ENCODE measurements at places on chromosomes 4 and X. TPM values are rescaled to one million over a fixed set of nuclear protein-coding genes. Genes with fewer than 3 reads are reported as not detected.

DNA sequence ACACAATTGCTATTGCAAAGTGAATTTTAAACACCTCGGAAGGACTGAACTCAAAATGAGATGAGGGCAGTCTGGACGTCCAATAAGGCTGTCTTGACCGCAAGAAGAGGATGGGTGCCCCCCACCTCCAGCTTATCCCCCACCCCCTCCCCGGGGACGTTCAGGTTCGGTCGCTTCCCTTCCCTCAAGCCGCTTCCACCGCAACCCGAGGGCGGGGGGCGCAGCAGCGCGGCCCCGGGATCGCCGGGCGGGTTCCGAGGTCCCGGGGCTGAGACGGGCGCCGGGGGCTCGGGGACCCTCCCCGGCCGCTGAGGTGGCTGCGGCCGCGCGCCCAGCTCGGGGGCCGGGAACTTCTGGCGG, 480 bp downstream of the USP46 start:
- DNase-seq: no peak
- peaks cover 33% of the 10 kb centered on the region for H3K4me1 ChIP-seq
- H3K4me3 ChIP-seq: peak overlapping the region; percentile 93
- H3K27ac ChIP-seq: no peak overlapping the region
- H3K36me3 ChIP-seq: peaks cover 32% of the 10 kb centered on the region

DNA sequence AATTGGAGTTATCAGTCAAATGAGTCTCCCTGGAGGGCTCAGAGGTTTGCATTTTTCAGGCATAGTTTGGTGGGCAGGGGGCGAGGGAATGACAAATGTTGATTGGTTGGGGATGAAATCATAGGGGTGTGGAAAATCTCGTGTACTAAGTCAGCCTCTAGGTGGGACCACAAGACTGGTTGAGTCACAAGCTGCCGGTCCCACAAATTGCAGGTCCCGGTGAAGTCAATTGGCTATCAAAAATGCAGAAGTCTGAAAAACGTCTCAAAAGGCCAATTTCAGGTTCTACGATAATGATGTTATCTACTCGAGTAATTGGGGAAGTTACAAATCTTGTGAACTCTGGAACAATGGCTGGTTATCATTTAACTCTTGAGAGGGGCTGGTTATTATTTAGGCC, 98.8 kb upstream of the DHX15 start:
- no peak overlapping the region for H3K4me3 ChIP-seq
- no peaks in the 10 kb centered on the region for H3K36me3 ChIP-seq
- H3K4me1 ChIP-seq: no peaks in the 10 kb centered on the region
- H3K27me3 ChIP-seq: no peaks in the 10 kb centered on the region
- DNase-seq: no peak

- H3K27ac ChIP-seq: no peak overlapping the region
- no peak for DNase-seq
Observed at GRCh38 chrX:17414027-17414658, 39.1 kb downstream of the NHS start.

GRCh38 chrX:54411732-54412131, 28.5 kb upstream of the TSR2 start:
- no peak for DNase-seq
- H3K36me3 ChIP-seq: no peaks in the 10 kb centered on the region
- peaks cover 11% of the 10 kb centered on the region for H3K4me1 ChIP-seq
- no peak overlapping the region for H3K4me3 ChIP-seq
- H3K27ac ChIP-seq: no peak overlapping the region

DNA sequence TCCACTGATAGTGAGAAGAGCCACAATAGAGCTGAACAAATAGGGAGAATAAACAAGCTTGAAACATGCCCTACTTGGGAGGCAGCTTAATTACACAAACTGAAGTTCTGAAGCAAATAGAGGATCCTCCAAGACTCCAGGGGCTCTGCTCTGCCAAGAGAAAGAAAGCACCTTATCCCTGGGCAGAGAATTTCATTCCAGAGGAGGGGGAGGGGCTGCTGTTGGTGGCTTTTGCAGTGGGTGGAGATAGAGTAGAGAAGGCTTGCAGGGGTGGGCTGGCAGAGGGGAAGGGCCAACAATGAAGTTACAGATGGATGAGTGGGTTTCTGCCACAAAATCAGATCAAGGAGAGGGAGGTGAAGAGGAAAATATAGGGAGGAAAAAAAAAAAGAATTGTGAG, 1.0 kb upstream of the LPAR4 start:
- peaks cover 2% of the 10 kb centered on the region for H3K36me3 ChIP-seq
- H3K4me1 ChIP-seq: peaks cover 36% of the 10 kb centered on the region
- H3K27ac ChIP-seq: no peak overlapping the region
- no peak for DNase-seq

GRCh38 chr4:112185740-112186670, 40.8 kb downstream of the FAM241A start:
- H3K4me1 ChIP-seq: no peaks in the 10 kb centered on the region
- H3K4me3 ChIP-seq: no peak overlapping the region
- H3K27ac ChIP-seq: no peak overlapping the region
- H3K36me3 ChIP-seq: no peaks in the 10 kb centered on the region

DNA sequence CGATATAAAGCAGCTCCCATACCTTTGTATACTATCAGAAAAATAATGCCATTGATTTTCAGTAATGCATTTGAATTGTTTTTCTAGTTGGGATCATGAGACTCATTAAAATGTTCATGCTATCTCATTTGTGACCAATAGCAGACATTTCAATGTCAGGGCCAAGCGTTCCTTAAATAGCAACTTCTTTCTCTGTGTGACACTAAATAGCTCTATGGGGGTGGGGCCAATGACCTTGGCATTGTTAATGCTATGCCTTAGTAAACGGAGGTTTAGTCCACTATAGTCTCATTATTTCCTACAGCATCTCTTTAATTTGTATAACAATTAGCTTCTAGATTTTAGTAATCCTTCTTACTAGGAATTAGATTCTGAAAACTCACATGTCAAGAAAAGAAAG, 48.6 kb upstream of the ARHGAP24 start:
- H3K27me3 ChIP-seq: peaks cover 2% of the 10 kb centered on the region
- DNase-seq: no peak
- no peak overlapping the region for H3K27ac ChIP-seq
- no peaks in the 10 kb centered on the region for H3K36me3 ChIP-seq
- no peak overlapping the region for H3K4me3 ChIP-seq

DNA sequence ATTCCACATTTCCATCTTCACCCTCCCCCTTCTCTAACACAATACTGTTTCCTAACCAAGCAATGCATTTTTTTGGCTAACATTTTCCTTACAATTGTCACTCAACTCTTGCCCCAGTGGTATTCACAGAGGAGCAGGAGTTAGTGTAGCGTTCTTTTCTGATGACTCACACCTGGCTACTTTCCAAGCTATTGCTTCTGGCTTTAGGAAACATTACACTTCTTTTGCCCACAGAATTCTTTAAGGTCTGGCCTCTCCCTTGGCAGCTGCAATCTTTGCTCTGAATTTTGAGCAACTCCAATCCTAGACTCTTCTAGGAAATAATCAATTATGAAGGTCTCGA, 27.5 kb upstream of the PDGFC start:
- peaks cover 3% of the 10 kb centered on the region for H3K4me1 ChIP-seq
- H3K4me3 ChIP-seq: no peak overlapping the region
- H3K36me3 ChIP-seq: no peaks in the 10 kb centered on the region
- no peak for DNase-seq

GRCh38 chrX:110964786-110965185, 131.2 kb upstream of the PAK3 start:
- peaks cover 11% of the 10 kb centered on the region for H3K36me3 ChIP-seq
- peak overlapping the region; percentile 54 for H3K27ac ChIP-seq
- peak; percentile 26 for DNase-seq
- H3K27me3 ChIP-seq: no peaks in the 10 kb centered on the region
- peaks cover 19% of the 10 kb centered on the region for H3K4me1 ChIP-seq

GRCh38 chrX:13522811-13523210, 46.6 kb upstream of the EGFL6 start:
- no peaks in the 10 kb centered on the region for H3K4me1 ChIP-seq
- H3K36me3 ChIP-seq: no peaks in the 10 kb centered on the region
- DNase-seq: no peak
- no peak overlapping the region for H3K4me3 ChIP-seq
- no peaks in the 10 kb centered on the region for H3K27me3 ChIP-seq
- H3K27ac ChIP-seq: no peak overlapping the region

GRCh38 chrX:31483336-31483735, 411.5 kb upstream of the FTHL17 start:
- H3K27ac ChIP-seq: no peak overlapping the region
- H3K4me3 ChIP-seq: no peak overlapping the region
- no peaks in the 10 kb centered on the region for H3K27me3 ChIP-seq

DNA sequence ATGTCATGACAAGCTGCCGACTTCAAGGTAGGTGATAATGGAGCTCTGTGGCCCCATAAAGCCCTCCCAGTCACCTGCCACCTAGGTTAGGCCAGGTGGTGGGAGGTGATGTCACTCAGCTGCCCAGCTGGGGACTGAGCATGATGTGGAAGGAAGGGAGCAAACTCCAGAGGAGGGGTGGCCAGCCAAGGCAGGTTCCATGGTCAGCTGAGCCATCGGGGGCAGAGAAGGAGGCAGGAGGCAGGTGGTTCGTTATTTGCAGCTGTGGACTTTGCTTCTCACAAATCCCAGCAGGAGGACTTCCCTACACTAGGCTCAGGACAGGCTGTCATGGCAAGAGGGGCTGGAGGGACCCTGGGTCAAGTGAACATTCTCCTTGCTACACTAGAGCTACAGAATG, 2.1 kb downstream of the CCDC120 start:
- H3K27me3 ChIP-seq: no peaks in the 10 kb centered on the region
- H3K36me3 ChIP-seq: no peaks in the 10 kb centered on the region
- peak overlapping the region; percentile 36 for H3K4me3 ChIP-seq
- no peaks in the 10 kb centered on the region for H3K4me1 ChIP-seq

GRCh38 chr4:18533262-18533775, 511.8 kb upstream of the LCORL start:
- DNase-seq: no peak
- H3K27me3 ChIP-seq: no peaks in the 10 kb centered on the region
- no peak overlapping the region for H3K27ac ChIP-seq
- H3K36me3 ChIP-seq: no peaks in the 10 kb centered on the region
- H3K4me1 ChIP-seq: no peaks in the 10 kb centered on the region

DNA sequence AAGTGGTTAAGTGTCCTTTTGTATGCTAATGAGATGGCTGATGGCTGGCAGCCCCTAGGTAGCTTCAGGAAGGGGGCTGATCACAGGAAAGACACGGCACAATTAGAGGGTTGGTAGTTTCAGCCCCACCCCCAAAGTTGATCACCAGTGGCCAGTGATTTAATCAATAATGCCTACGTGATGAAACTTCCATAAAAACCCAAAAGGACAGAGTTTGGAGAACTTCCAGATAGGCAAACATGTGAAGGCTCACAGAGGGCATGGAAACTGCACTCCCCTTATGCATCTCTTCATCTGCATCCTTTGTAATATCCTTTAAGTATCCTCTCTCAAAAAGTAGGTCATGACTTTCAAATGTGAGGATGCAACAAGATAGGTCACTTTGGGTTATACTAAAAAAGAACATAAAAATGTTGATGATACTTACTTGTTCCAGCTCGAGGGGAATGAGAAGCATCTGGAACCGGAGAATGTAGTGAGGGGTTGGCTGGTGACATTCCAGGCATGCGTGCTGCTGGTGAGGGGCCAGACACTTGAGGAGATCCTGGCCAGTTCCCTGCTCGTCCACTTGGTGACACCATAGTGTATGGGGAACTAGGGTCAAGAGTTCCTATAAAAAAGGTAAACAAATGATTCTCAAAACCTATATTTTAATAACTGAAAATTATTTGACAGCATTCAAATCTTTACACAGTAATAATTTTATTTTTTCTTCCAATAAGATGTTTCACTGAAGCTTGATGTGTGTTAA, 16.7 kb upstream of the CXorf38 start:
- no peak overlapping the region for H3K4me3 ChIP-seq
- DNase-seq: no peak
- no peak overlapping the region for H3K27ac ChIP-seq
- H3K27me3 ChIP-seq: no peaks in the 10 kb centered on the region
- no peaks in the 10 kb centered on the region for H3K4me1 ChIP-seq

DNA sequence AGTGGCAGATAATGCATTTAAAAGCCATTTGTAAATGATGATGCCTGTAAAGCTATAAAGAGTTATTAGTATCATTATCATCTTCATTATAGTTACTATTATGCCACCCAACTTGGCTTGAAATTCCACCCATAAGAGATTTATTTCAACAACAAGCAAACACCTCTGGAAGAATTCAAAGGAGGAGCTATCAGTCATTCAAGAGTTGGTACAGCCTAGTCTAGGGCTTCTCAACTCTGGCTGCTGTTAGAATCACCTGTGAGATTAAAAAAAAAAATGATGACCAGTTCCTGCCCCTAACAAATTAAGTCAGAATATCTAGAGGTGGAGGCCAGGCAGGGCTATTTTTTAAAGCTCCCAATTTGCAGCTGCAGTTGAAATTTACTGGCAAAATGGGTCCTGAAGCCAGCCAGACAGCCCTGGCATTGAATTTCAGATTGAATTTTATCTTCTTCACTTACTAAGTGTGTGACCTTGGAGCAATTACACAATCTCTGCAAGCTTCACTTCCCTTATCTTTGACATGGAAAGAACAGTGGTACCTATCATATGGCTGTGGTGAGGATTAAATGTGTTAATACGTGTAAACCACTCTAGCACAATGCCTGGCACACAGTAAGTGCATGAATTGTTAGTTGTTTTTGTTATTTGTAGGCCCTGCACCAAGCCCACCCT, 52.9 kb upstream of the EDA start:
- H3K4me1 ChIP-seq: peaks cover 4% of the 10 kb centered on the region
- no peak for DNase-seq
- H3K4me3 ChIP-seq: no peak overlapping the region

GRCh38 chrX:138692591-138692990, 18.9 kb downstream of the FGF13 start:
- no peaks in the 10 kb centered on the region for H3K36me3 ChIP-seq
- H3K4me1 ChIP-seq: no peaks in the 10 kb centered on the region
- H3K27me3 ChIP-seq: no peaks in the 10 kb centered on the region
- no peak for DNase-seq

- no peak overlapping the region for H3K4me3 ChIP-seq
- peaks cover 3% of the 10 kb centered on the region for H3K36me3 ChIP-seq
- H3K27ac ChIP-seq: no peak overlapping the region
- no peak for DNase-seq
Observed at GRCh38 chr4:167578906-167579305, 344.6 kb upstream of the SPOCK3 start.

DNA sequence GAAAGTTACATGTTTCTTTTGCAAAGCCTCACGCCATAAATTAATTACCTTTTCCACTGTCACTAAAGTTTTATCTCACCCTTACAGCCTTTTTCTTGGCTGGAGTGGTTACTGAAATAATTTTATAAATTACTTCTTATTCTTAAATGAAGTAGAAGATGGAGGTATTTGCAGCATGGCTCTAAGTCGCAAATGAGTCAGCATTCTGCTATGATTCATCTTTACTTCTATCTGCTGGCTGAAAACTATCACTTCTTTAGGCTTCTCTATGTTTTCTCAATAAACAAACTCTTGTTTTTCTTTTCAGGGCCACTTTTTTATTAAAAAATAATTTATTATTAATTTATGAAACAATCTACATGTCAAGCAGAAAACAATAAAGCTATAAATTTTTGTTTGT, 210.2 kb upstream of the GYPA start:
- H3K4me1 ChIP-seq: peaks cover 16% of the 10 kb centered on the region
- DNase-seq: no peak
- H3K36me3 ChIP-seq: no peaks in the 10 kb centered on the region
- no peak overlapping the region for H3K4me3 ChIP-seq

GRCh38 chrX:132802033-132802432, 156.4 kb downstream of the HS6ST2 start:
- H3K27ac ChIP-seq: no peak overlapping the region
- no peak for DNase-seq
- H3K36me3 ChIP-seq: peaks cover 7% of the 10 kb centered on the region
- H3K4me3 ChIP-seq: no peak overlapping the region

The SSR4 gene
- 183 TPM for total RNA-seq

The HS6ST2 gene
- 14.2 TPM for total RNA-seq

The ARHGAP24 gene
- total RNA-seq: 1.5 TPM

The NRK gene
- total RNA-seq: 0.32 TPM

The RPA4 gene
- 0.50 TPM for total RNA-seq

The TSPAN6 gene
- 69.7 TPM for total RNA-seq

The FAM133A gene
- 0.58 TPM for total RNA-seq

The CCDC120 gene
- 13.8 TPM for total RNA-seq

The MAGEE1 gene
- 8.1 TPM for total RNA-seq

The COMMD8 gene
- total RNA-seq: 14.0 TPM

Measured in neural crest cell (in vitro differentiated cells).